Caudate nucleus (tissue), 63 donors: ENCODE measurements at places on chromosomes 7 and 10.
A peak's percentile ranks its signal among the peaks of the same experiment; 100 is the strongest.

GRCh38 chr10:52631146-52631545 lies 141.4 kb downstream of the MBL2 start:
- DNase-seq, result no peak

GRCh38 chr10:51789118-51789517 lies 89.7 kb upstream of the CSTF2T start:
- DNase-seq, result no peak

- peak; percentile 66 for DNase-seq
Observed at GRCh38 chr10:121598263-121599249, at the start of gene FGFR2. Gene FGFR2 (minus strand): TSS chr10:121598444. CDS start chr10:121593817, 4,627 bp downstream.

- DNase-seq, result no peak
Observed at GRCh38 chr7:83957333-83957732, 237.3 kb downstream of the SEMA3A start.

DNA sequence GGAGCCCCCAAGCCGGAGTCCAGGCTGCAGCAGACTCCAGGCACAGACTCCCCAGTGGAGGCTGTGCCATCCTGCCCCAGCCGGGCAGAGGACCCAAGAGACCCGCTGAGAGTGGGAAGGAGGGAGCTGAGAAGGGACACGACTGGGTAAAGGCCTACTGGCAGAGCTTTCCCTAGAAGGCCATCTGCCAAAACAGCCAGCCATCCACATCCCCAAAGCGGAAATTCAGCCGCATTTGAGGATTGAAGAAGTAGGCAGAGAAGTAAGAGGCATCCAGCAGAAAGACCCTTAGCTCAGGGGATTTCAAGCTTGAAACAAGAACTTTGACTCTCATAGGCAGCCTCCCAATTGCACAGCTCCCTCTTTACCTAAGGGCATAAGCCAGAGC lies 857 bp downstream of the CPXM2 start:
- DNase-seq, result no peak

DNA sequence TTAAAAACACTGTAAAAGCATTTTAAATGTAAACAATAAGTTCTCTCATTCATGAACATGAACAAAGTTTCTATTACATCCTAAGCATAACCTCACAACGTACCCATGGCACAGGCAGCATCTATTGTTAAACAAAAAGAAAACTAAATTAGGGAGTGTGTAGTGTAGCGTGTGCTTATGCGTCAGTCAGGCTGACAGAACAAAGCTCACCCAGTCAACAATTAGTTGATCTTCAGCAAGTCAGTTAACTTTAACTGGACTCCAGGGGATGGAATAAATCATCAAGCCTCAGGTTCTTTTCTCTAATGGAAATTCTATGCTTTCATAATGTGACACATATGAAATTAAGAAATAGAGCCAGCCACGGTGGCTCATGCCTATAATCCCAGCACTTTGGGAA lies 91.6 kb upstream of the ODAD2 start:
- DNase-seq, result no peak

DNA sequence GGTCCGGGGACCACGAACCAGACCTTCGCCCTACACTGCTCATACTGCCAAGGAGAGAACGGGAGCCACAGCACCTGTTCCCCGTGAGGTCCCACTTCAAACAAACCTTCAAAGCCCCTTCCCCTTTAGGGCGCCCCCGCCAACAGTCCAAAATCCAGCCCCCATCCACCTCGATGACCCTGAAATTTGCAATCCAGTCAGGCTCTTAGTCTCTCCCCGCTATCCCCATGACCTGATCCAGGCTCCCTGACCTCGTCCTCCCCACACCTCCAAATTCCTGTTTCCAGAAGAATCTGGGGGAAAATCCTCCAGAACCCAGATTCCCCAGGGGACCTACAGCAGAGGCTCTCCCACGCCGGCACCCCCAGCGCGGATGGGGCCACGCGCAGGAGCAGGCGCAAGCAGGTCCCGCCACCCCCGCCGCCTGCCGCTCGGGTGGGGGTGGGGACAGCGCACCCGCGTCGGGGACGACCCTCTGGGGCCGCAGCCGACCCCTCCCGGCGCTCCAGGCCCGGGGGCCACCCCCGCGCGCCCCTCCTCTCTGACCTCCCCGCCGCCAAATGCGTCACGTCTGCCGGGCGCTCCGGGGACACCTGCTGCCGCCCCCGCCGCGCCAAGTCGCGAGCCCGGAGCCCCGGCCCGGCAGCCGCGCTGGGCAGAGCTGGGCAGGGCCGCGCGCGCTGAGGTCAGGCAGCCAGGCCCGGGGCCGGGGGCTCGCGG lies 753 bp downstream of the CAMK2B start:
- no peak for DNase-seq

DNA sequence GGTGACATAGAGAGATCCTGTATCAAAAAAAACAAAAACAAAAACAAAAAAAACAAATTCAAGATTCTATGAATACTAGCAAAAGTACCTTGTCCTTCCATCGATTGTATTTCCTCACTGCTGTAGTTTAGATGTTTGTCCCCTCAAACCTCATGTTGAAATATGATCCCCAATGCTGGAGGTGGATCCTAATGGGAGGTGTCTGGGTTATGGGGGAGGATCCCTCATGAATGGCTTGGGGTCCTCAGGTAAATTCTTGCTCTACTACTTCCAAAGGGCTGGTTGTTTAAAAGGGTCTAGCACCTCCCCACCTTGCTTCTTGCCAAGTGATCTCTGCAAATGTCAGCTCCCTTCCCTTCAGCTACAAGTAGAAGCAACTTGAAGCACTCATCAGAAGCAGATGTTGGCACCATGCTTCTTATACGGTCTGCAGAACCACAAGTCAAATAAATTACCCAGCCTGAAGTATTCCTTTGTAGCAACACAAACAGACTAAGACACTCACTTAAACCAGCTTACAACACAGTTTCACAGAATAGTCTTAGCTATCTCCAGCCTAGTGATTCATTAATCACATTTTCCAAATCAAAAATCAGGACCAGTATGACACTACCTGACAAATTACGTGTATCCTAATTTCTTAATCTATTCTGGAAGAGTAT lies 20.7 kb downstream of the ABI1 start:
- no peak for DNase-seq

GRCh38 chr10:29412485-29412884 lies 123.6 kb downstream of the LYZL1 start:
- DNase-seq, result no peak

- no peak for DNase-seq
Observed at GRCh38 chr7:94425546-94425945, 30.9 kb downstream of the COL1A2 start.

- no peak for DNase-seq
Observed at GRCh38 chr10:63591600-63592379, 70.6 kb downstream of the REEP3 start.

DNA sequence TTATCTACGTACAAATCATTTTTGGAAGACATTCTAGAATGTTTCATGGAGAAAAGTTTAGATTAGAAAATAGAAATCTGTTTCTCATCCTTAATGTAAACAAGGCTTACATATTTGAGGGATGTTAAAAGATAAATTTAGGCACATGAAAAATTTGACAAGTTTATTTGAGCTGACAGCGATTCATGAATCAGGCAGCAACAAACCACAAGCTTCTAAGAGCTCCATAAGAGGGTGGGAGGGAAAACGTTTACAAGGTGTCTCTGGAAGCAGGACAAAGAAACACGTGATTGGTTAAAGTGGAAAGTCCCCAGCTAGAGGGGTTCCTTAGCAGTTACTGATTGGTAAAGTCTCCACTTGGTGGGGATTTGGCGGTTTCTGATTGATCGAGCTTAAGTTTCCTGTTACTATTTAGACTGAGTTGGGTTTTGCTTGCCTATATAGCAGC lies 228.9 kb upstream of the PITRM1 start:
- no peak for DNase-seq

DNA sequence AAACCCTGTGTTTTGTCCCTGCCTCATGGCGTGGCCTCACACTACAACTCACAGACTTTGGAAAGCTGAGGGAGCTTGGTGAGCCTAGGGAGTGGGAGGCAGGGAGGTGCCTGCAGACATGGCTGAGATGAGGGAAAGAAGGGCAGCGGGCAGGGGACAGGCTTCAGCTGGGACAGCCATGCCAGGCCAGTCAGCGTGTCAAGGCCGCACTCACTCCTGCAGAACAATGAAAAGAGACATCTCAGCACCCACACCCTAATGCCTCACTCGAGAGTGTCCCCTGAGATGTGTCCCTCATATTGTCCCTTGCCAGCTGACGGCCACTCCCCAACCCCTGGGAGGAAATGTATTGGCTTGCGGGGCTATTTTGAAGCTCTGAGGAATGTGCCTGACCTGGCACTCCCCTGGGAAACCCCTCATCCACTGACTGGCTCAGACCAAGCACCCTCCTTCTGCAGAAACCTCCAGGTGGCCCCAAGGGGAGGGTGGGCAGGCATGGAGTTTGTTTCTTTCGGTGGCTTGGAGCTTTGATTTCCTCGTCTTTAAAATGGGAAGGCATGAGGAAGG lies 31.6 kb downstream of the SH3PXD2A start:
- no peak for DNase-seq

DNA sequence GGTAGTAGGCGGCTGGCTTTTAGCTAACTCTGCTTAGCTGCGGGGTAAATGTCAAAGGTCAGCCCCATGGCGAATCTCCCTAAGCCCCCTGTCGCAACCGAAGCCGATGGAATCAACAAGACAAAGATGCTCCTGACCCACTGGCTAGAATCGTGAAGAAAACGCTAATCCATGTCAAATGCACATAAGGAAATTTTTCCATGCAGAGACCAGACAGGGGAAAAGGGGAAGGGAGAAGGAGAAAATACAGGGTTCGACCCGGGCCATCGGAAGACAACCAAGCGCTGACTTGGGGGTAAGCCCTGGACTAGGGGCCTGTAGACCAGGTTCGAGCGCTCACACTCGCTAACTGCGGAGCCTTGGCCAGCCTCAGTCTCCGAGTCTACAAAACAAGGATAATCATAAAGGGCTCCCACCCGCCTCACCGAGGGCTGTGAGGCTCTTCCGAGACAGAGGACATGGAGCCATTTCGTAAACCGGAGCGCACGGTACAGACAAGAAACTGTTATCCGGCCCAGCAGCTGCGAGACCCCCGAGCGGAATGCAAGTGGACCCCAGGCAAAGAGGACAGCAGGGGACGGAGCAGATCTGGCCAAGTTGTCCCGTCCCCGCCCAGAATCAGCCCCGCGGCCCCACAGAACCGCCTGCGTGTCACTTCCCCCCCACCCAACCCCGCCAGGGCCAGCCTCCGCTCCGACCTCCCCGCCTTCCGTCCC lies 507 bp downstream of the SAR1A start:
- no peak for DNase-seq

- DNase-seq, result no peak
Observed at GRCh38 chr10:106557951-106558733, 606.4 kb downstream of the SORCS1 start.

GRCh38 chr7:77409005-77409738 lies 7.0 kb downstream of the GSAP start:
- no peak for DNase-seq

DNA sequence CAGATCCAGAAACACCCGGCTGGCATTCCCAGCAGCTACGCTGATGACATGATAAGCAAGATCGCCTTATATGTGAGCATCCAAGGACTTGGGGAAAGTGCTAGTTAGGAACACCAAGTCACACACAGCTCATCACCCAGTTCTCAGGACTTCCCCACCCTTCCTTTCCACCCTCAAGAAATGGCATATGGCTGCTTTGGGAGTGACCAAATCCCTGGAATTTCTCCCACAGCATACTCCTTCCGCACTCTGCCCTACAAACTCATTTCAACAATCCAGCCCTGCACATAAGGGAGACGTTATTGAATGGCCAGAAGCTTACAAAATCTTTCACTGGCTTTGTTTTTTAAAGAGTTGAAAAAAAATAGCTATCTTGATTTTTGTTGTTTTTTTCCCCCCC lies 4.2 kb downstream of the ITIH5 start:
- DNase-seq, result no peak

DNA sequence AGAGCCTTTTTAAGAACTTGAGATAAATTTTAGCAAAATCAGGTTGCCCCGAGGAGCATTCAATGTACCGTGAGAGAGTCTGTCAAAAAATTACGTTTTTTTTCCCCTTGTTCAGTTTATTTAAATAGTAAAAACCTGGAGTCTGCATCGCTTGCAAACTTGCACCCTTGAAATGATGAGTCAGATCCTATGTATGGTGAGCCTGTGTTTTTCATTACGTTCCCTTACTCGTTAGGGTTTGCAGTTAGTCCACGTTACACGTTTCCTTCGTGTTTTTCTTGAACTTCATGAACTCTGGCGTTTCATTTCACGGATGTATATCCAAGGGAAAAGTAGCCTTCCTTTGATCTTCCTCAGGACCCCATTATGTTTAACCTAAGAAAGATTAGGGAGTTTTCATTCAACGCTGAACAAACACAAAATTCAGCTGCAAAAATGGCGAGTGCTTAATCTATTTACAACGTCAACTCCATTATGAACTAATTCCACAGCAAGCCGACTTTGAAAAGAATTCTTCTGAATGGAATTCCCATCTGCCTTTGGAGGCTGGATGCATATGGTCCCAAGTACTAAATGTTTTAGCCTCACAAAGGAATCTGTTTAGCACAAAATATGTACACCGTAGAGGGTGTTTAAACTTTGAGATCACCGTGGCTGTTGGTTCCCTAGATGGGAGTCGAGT lies 182.4 kb downstream of the MYOF start:
- DNase-seq, result no peak

GRCh38 chr7:36979810-36980248 lies 255.5 kb upstream of the AOAH start:
- DNase-seq, result peak; percentile 54

- DNase-seq, result no peak
Observed at GRCh38 chr7:149772956-149773434, 393 bp downstream of the ZNF467 start.

GRCh38 chr10:80713398-80713928 lies 175.8 kb downstream of the SH2D4B start:
- no peak for DNase-seq

- DNase-seq, result no peak
Observed at GRCh38 chr10:119116326-119116951, 12.5 kb downstream of the DENND10 start.

GRCh38 chr10:81957976-81958375 lies 83.0 kb downstream of the NRG3 start:
- DNase-seq, result no peak

DNA sequence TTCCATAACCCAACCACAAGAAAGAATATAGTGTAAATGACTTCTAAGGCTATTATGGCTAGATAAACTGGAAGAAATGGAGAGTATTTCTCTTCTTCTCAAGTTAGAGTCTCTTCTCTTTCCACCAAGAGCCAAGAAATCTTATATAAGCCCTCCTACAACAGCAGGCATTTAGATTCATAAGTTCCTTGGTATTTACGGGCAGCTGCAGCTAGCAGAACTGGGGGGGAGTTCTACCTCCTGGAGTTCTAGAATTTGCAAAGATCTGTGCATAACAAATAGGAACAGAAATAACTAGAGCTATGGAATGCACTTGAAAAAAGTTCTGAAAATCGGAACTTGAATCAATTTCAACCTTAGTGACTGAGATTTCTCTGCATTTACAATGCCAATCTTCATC lies 715.2 kb upstream of the GRM3 start:
- no peak for DNase-seq
